ENCODE measurements at places on chromosomes 2 and 18.

DNA sequence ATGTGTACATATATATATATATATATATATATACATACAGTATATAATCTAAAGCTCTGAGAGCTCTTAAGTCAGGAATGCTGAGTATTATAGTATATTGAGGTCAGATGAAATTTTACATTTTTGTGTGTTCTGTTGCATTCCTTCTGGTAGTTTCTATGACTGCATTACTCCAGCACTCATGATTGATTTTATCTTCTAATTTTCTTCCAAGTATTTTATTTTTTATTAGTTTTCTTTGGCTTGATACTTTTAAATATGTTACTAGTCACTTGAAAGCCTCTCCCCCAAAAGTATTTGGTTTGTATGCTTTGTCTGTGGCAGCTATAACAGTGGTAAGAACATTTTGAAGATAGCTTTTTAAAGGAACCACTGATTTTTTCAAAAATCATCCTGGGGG lies 25.0 kb downstream of the METTL21A start:
- DNase-seq, result no peak

DNA sequence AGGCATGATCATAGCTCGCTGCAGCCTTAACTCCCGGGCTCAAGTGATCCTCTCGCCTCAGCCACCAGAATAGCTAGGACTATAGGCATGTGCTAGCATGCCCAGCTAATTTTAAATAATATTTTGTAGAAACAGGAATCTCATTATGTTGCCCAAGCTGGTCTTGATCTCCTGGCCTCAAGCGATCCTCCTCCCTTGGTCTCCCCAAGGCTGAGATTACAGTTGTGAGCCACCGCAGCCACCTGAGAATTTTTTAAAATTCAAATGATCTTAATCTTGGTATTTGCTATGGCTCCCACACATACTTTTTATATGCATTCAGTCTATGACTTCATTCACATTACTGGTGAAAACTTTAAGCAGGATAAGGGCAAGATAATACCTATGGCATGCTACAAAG lies 13.1 kb downstream of the KRCC1 start:
- DNase-seq, result no peak

DNA sequence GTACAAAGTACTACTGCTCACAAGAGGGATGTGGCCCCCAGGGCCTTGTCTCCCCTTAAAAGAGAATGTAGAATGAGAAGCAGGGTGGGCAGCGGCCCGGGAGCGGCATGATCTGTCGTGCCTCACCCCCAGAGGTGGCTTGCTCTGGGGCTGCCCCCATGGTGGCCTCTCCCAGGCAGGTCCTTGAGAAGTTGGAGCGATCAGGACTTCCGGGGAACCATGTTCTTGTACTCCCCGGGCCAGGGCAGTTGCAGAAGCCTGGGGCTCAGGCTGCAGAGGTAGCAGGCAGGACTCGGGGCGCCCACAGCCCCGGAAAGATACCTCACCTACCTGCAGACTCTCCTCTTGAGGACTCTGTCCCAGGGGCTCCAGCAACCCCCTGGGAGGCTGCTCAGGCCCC lies 62.6 kb downstream of the CYP26B1 start:
- no peak for DNase-seq

DNA sequence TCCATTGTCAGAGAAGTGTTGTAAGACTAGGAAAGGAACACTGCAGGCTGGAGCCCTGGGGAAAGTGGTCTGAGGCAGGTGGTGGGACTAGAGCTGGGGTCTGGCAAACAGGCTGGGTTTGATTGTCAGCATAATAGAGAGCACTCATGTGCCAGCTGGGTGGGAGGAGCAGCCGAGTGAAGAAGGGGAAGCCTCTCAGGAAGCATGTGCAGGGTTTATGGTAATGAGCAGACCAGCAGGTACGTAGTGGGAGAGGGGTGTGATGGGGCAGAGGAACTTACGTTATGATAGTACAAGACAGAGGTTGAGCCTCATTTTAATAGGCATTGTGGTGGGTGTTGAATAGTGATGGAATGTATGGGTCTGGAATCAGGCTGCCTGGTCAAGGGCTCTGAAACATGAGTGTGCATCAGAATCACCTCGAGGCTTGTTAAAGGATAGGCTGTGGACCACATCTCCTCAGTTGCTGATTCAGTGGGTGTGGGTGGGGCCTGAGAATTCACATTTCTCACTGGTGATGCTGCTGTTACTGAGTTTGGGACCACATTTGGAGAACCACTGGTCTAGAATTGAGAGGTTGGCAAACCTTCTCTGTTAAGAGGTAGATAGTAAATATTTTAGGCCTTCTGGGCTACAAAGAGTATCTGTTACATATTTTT lies 1.7 kb upstream of the MGAT5 start:
- no peak for DNase-seq

GRCh38 chr2:175371378-175371777 lies 189.9 kb upstream of the ATP5MC3 start:
- DNase-seq, result no peak

- no peak for DNase-seq
Observed at GRCh38 chr2:54797307-54797706, 73.8 kb downstream of the EML6 start.

Data from left cardiac atrium (tissue), 4 donors.